ENCODE measurements at places on chromosomes 4 and X.

DNA sequence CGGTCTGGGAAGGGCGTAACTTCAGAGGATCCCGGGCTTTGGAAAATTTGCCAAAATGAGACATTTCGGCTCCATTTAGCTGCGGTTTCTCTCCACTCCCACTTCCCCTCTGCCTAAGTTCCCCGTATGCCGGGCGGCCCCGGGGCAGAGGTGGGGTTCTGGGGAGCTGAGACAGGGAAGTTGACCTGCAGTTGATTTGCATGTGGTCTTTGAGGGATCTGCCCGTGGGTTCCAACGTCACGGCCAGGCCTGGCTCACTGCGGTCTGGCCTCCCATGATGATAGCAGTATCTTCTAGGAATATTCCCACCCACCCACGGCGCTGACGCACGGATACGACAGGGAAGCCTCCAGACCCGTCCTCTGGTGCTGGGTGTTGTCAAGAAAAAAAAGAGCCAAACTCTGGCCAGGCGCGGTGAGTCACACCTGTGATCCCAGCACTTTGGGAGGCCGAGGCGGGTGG is 27.3 kb upstream of the CRLF2 start:
- H3K27me3 ChIP-seq: no peaks in the 10 kb centered on the region
- H3K27ac ChIP-seq: no peak overlapping the region
- no peak overlapping the region for H3K4me3 ChIP-seq
- DNase-seq: peak; percentile 10
- H3K4me1 ChIP-seq: no peaks in the 10 kb centered on the region
- no peaks in the 10 kb centered on the region for H3K36me3 ChIP-seq

GRCh38 chr4:25002681-25003080 is 28.1 kb downstream of the LGI2 start:
- peaks cover 28% of the 10 kb centered on the region for H3K27me3 ChIP-seq
- H3K4me3 ChIP-seq: no peak overlapping the region
- no peaks in the 10 kb centered on the region for H3K4me1 ChIP-seq

- no peaks in the 10 kb centered on the region for H3K27me3 ChIP-seq
- H3K4me1 ChIP-seq: peaks cover 5% of the 10 kb centered on the region
- peaks cover 4% of the 10 kb centered on the region for H3K36me3 ChIP-seq
- no peak overlapping the region for H3K4me3 ChIP-seq
- no peak for DNase-seq
Measured at GRCh38 chr4:150609131-150609530, 27.2 kb downstream of the MAB21L2 start.

DNA sequence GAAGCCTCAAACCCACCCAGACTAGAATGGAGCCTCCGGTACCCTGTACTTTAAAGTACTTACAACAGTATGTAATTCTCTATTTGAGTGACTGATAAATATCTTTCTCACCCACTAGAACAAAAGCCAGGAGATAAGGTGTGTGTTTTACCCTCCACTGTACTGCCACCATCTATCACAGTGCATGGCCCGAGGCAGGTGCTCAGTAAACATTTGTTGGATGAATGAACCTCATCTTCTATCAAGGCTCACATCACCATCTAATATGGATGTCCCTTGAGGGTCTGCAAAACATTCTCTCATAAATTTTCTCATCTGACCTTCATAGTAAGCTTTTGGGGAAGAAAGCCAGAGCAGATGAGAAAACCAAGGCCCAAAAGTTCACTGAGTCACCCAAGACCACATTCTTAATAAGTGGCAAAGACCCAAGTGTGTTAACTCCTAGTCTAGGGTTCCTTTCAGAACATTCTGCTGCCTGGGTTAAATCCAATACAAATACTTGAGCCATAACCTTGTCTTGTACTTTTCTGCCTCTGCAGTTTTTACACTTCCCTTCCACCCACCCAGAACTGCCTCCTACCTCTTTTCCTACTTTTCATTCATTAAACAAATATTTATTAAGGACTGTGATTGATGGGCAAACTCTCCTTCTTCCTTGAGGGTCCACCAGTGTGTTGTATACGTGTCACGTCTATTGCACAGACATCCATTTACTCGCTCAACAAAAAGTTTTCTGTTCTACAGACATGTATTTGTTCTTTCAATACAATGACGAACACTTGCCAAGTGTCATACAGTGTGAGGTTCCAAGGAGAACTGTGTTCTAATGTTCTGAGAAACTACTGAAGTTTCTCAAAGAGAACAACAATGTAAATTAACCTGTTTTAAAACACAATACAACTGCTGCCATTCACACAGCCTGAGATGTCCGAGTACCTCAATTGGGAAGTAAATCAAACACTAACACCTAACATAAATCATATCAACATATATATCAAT is 35.7 kb downstream of the APBB2 start:
- no peak overlapping the region for H3K4me3 ChIP-seq
- no peaks in the 10 kb centered on the region for H3K27me3 ChIP-seq
- no peaks in the 10 kb centered on the region for H3K36me3 ChIP-seq
- no peak for DNase-seq

DNA sequence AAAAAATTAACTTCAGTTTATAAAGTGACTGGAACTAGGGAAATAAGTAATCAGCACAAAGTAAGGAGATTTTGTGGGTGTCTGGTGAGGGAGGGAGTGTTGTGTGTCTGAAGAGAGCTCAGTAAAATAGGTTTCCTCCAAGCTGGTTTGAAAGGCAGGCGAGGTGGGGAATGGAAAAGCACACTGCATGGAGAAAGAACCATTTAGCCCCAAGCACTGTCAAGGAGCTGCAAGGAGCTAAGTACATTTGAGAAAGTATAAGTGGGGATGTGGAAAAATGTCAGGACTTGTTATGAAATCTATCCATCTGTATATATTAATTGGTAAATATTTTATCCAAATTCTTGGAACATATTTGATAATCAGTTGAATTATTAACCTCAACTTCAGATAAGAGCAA is 956 bp downstream of the C4orf51 start:
- DNase-seq: no peak
- H3K36me3 ChIP-seq: no peaks in the 10 kb centered on the region
- H3K27me3 ChIP-seq: peaks cover 26% of the 10 kb centered on the region
- H3K4me3 ChIP-seq: no peak overlapping the region

DNA sequence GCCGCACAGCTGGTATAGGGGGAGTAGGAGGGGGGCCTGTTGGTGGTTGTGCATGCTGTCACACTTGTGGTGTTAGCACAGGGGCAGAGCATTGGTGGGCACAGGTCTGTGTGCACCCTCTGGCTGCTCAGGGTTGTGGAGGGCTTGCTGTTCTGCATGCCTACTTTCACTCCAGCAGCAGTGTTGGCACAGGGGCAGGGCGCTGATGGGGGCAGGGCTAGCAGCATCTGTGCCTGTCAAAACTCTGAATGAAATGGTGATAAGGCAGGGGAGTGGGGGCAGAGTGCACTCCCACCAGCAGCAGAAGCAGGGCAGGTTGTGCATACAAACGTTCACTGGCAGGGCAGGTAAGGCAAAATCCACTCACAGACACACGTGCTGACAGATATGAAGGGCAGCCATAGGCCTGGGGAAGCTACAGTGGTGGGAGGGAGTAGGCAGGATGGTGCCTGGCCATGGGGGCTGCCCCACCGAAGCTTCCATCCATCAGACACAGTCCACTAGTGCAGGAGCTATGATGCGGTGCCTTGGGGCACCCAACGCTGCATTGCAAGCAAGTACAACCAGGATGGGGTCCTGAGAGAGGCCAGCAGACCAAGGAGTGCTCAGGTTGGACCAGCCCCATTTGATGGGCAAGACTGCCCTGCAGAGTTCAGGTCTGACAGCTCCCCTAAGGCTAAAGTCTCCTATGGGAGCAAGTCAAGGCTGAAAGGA is 160.7 kb upstream of the SPANXC start:
- no peak overlapping the region for H3K4me3 ChIP-seq
- no peaks in the 10 kb centered on the region for H3K36me3 ChIP-seq
- no peaks in the 10 kb centered on the region for H3K27me3 ChIP-seq
- H3K4me1 ChIP-seq: no peaks in the 10 kb centered on the region
- no peak for DNase-seq
- H3K27ac ChIP-seq: no peak overlapping the region

DNA sequence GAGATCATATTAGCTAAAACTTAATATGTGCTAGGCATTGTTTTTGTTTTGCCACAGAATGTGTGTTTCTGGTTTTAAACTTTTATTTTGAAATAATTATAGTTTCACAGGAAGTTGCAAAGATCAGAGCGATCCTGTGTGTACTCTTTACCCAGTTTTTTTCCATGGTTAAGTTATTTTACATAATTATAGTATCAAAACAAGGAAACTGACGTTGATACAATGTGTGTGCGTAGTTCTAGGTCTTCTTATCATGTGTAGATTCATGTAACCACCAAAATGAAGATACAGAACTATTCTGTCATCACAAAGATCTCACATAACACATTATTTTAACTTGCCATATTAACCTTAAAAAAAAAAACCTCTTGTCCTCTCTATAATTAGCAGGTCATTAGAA is 69.2 kb downstream of the BLTP1 start:
- H3K4me3 ChIP-seq: no peak overlapping the region
- DNase-seq: no peak
- no peaks in the 10 kb centered on the region for H3K27me3 ChIP-seq
- peaks cover 24% of the 10 kb centered on the region for H3K4me1 ChIP-seq
- peak overlapping the region; percentile 88 for H3K27ac ChIP-seq

- no peak overlapping the region for H3K27ac ChIP-seq
- H3K4me3 ChIP-seq: no peak overlapping the region
- DNase-seq: no peak
- no peaks in the 10 kb centered on the region for H3K36me3 ChIP-seq
- H3K27me3 ChIP-seq: no peaks in the 10 kb centered on the region
Measured at GRCh38 chr4:156693557-156693956, 278.0 kb downstream of the PDGFC start.

DNA sequence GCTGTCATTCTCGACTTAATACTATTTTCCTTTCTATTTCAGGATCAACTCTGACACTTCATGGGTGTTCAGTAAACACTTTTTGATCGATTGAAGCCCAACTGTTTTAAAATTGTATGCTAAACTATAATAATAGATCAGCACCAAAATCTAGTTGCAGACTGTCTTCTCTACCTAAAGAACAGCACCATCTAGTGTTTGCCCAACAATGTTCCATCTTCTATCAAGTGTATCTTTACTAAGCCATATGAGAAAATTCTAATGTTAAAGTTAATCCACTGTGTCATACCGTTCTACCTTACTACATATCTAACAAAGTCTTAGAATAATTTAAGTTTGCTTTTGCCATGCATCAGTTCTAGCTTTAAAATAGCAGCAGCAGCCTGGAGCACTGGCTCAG is 113.0 kb upstream of the PRDX4 start:
- H3K27me3 ChIP-seq: peaks cover 13% of the 10 kb centered on the region
- no peaks in the 10 kb centered on the region for H3K36me3 ChIP-seq
- no peak for DNase-seq
- no peak overlapping the region for H3K4me3 ChIP-seq
- no peaks in the 10 kb centered on the region for H3K4me1 ChIP-seq
- no peak overlapping the region for H3K27ac ChIP-seq

GRCh38 chr4:44674471-44674870 is 3.7 kb upstream of the GUF1 start:
- H3K4me1 ChIP-seq: peaks cover 10% of the 10 kb centered on the region
- no peak overlapping the region for H3K4me3 ChIP-seq
- no peak overlapping the region for H3K27ac ChIP-seq
- peaks cover 10% of the 10 kb centered on the region for H3K36me3 ChIP-seq
- peaks cover 29% of the 10 kb centered on the region for H3K27me3 ChIP-seq

- no peak overlapping the region for H3K27ac ChIP-seq
- no peaks in the 10 kb centered on the region for H3K36me3 ChIP-seq
- no peak overlapping the region for H3K4me3 ChIP-seq
- H3K4me1 ChIP-seq: peaks cover 1% of the 10 kb centered on the region
Measured at GRCh38 chrX:70973221-70973620, 42.3 kb upstream of the SLC7A3 start.

DNA sequence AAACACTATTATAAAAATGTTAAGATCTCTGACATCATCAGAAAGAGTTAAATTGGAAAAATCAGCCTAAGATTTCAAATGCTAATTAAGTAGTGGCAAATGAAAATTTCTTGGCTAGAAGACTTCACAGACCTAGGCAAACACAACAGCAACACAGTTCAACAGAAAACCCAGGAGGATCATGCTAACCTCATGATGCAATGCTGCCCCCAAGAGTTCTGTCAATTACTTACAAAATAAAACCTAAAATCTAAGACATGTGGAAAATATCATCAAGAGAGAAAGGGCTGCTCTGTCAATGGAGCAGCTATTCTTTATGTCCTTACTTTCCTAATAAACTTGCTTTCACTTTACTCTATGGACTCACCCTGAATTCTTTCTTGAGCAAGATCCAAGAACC is 21.0 kb downstream of the S100G start:
- peaks cover 12% of the 10 kb centered on the region for H3K36me3 ChIP-seq
- no peak overlapping the region for H3K4me3 ChIP-seq

DNA sequence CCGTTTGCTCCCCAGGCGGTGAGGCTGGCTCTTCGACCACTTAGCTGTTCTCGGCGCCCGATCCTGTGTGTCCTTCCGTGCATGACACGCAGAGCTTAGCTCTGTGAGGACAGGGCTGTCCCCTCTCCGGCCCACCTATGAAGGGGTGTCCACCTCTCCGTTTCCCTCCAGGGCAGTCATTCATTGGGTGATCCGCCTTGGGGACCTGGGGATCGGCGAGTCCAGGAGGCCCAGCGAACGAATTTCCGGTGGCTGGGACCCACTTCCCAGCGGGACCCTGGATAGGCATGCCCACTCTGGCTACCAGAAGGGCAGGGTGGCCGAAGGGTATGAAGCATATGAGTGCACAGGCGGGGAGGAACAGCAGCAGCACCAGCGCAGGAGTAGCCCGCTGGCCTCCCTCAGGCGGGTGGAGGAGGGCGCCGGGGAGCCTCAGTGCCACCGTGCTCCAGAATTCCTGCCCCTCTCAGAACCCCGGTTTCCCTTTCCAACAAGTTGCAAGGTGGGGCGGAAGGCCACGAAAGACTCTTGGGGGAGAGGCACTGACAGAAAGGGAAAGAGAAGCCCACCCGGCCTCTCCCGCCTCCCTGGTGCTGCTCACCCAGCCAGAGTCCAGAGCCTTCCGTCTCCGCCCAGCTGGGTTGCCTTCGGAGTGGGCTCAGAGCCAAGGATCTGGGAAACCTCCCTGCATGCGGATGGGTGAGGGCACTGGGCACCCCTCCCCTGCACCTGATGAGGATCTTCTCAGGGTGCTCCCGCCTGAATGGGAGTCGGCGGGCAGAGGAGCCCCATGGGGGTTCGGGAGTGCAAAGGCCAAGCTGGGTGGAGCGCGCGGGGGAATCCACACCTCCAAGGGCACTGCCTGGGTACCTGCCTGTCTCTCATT is 8.6 kb downstream of the HMX1 start:
- H3K4me3 ChIP-seq: no peak overlapping the region
- no peaks in the 10 kb centered on the region for H3K36me3 ChIP-seq
- H3K27ac ChIP-seq: no peak overlapping the region

GRCh38 chr4:129136433-129136832 is 40.5 kb downstream of the C4orf33 start:
- H3K4me3 ChIP-seq: no peak overlapping the region
- peaks cover 6% of the 10 kb centered on the region for H3K27me3 ChIP-seq
- no peaks in the 10 kb centered on the region for H3K36me3 ChIP-seq
- no peak overlapping the region for H3K27ac ChIP-seq
- no peak for DNase-seq

GRCh38 chr4:70754470-70754869 is 32.7 kb downstream of the RUFY3 start:
- H3K27me3 ChIP-seq: no peaks in the 10 kb centered on the region
- no peak overlapping the region for H3K27ac ChIP-seq
- DNase-seq: no peak
- H3K4me1 ChIP-seq: peaks cover 12% of the 10 kb centered on the region
- no peaks in the 10 kb centered on the region for H3K36me3 ChIP-seq

- no peak overlapping the region for H3K4me3 ChIP-seq
- no peak for DNase-seq
- no peaks in the 10 kb centered on the region for H3K4me1 ChIP-seq
- H3K36me3 ChIP-seq: no peaks in the 10 kb centered on the region
- H3K27me3 ChIP-seq: no peaks in the 10 kb centered on the region
Measured at GRCh38 chr4:140839888-140840790, 84.0 kb upstream of the TBC1D9 start.

- H3K4me3 ChIP-seq: no peak overlapping the region
- H3K4me1 ChIP-seq: peaks cover 27% of the 10 kb centered on the region
- no peaks in the 10 kb centered on the region for H3K36me3 ChIP-seq
- H3K27ac ChIP-seq: peak overlapping the region; percentile 11
Measured at GRCh38 chr4:150950657-150951288, 64.3 kb downstream of the LRBA start.

Data from effector memory CD8-positive, alpha-beta T cell (primary cell).